ENCODE measurements at places on chromosomes 4 and X. TPM values are rescaled to one million over a fixed set of nuclear protein-coding genes. Genes with fewer than 3 reads are reported as not detected.

MAD2L1 gene
- total RNA-seq: 27.2 TPM

SGMS2 gene
- 43.1 TPM for total RNA-seq

XAGE1A gene
- not detected for total RNA-seq

STARD8 gene
- 2.7 TPM for total RNA-seq

UGT2B11 gene
- not detected for total RNA-seq

RASGEF1B gene
- total RNA-seq: not detected

LIAS gene
- total RNA-seq: 5.5 TPM

TKTL1 gene
- not detected for total RNA-seq

UNC5C gene
- 2.9 TPM for total RNA-seq

C4orf36 gene
- 2.7 TPM for total RNA-seq

TMPRSS11B gene
- not detected for total RNA-seq

All from bronchus fibroblast of lung (primary cell).